ENCODE measurements at places on chromosomes 5 and 9.

DNA sequence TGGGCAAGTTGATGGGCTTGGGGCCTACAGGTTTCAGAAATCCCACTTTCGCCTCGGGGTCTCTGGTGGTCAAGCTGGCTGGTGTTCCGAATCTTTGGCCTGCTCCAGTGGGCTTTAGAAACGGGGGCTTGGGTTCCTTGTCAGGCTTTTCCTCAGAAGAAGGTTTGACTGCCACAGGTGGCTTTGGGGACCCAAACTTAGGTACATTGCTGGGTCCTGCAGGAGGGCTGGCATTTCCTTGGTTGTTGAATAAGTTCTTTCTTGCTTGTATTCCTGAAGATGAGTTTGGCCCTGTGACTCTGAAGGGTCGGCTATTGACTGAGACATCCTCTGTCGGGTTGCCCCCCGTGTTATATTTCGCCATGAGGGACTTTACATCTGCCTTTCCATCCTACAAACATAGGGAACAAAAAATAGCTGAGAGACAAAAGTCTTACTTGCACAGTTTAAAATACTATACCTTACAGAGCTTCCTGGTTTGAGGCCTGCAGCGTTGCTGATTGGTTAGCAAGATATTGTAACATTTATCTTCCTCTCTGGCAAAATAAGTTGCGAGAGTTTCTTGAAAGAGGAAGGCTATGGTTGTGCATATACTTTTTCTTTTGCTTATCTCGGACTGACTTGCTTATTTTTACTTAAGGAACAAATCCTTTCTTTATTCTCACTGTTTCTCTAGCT is 16.6 kb downstream of the FYB1 start:
- DNase-seq: no peak

- no peak for DNase-seq
These were observed 30.6 kb upstream of the ASS1 start for GRCh38 chr9:130414081-130414731.

- DNase-seq: no peak
These were observed 164.9 kb downstream of the KDM4C start for GRCh38 chr9:6922680-6923079.

GRCh38 chr5:135207866-135208265 is 173.8 kb upstream of the PITX1 start:
- no peak for DNase-seq

DNA sequence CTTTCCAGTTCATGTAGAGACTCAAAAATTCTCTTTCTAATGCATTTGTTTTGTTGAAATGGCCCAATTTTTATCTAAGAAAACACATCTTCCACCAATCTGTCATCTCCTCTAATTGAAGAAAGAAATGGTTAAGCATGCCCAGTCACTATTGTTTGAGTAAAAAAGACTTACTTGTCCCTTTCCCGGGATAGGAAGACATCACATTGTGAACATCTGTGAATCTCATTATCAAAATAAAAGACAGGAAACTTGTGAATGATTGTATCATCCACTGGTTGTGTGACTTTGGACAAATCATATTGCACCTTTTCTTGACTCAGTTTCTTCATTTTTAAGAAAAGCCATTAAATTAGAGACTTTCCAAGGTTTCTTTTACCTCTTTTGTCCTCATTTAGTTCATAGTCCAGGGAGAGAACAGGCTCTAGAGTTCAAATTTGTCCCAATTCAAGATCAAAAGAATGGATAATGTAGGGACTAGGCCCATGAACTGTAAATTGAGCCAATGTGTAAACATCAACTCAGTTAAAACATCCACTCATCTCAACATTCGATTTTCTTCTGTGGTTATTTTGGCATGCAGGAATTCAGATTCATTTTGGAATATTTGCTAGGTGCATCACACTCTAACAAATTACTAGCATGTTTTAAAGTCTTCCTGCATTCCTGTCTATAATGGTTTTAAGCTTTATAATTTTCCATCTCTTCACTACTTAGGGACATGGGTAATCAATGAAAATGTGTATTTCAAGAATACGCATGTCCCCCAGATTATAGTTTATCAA is 838.0 kb upstream of the WWC1 start:
- no peak for DNase-seq

DNA sequence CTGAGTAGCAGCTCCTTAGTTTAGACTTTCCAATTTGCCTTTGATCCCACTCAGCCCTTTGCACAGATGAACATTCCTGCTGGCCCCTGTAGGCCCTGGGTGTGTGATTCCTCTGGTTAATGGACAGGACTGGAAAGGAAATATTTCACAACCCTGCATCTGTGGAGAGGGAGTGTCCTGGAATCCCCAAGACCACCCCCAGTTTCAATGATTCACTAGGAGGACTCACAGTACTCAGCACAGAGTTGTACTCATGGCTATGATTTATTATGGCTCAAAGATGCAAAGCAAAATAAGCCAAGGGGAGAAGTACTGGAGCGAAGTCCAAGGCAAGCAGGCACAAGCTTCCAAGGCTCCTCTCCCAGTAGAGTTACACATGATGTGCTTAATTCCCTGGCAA is 42.4 kb upstream of the TJP2 start:
- peak; percentile 75 for DNase-seq

DNA sequence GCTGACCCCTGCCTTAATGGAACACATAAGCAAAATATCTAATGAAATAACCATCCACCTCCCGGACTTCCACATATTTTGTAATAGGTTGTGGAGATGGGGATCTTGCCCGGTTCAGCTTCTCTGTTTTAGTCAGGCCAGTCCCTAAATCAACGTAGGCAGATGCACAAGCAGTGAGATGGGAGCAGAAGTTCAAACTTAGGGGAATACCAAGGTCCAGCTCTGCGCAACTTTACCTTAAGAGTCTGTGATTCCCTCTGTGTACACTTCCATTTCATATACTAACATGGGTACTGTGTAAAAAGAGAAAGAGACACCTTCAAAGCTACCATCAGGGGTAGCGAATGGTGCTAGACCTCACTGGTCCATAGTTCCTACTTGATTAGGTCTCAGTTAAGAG is 110.9 kb downstream of the NTRK2 start:
- DNase-seq: no peak

GRCh38 chr5:73674669-73675004 is 48.6 kb downstream of the ARHGEF28 start:
- DNase-seq: no peak

DNA sequence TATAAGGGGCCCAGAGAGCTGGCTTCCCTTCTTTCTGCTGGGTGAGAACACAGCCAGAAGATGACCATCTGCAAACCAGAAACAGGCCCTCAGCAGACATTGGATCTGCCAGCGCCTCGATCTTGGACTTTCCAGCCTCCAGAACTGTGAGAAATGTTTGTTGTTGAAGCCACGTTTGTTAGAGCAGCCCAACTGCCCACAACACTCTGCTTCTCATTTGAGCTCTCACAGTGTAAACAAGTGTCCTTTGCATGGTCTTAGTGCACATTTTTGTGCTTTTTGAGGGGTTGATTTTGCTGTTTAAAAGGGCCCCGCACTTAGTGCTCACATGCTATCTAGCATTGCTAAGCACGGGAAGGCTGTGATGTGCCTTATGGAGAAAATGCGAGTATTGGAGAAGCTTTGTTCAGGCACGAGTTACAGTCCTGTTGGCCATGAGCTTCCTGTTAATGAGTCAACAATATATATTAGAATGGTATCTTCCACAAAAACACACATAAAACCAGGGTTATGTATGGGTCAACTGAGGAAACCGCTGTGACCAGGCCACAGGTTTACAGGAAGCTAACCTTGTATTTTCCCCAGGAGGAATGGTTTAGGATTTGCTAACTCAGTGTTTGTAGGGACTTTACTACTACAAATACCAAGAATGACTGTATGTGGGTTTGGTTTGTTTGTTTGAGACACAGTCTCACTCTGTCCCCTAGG is 11.9 kb downstream of the CMBL start:
- no peak for DNase-seq

- DNase-seq: no peak
These were observed 809.0 kb downstream of the KCTD16 start for GRCh38 chr5:144979516-144980264.

DNA sequence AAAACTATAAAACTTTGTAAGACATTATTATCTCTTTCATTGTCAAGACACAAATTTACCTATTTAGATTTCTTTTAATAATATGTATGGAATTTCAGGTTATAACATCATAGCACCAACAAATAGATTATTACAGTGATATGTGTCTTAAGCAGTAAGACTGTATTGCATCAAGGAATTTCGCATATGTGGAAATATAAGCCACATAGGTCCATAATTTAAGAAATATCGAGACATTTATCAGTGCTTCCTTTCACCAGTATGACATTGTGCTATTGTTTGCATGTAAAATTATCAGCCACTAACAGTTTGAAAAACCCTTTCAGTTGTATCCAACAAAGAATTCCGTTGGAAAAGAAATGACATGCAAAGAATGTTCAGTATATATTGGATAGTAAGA is 186.7 kb upstream of the RASA1 start:
- DNase-seq: no peak

- DNase-seq: no peak
These were observed 1.6 kb downstream of the MGAT4B start for GRCh38 chr5:179805070-179805528.

GRCh38 chr9:93077811-93078210 is 18.2 kb upstream of the CARD19 start:
- DNase-seq: no peak

DNA sequence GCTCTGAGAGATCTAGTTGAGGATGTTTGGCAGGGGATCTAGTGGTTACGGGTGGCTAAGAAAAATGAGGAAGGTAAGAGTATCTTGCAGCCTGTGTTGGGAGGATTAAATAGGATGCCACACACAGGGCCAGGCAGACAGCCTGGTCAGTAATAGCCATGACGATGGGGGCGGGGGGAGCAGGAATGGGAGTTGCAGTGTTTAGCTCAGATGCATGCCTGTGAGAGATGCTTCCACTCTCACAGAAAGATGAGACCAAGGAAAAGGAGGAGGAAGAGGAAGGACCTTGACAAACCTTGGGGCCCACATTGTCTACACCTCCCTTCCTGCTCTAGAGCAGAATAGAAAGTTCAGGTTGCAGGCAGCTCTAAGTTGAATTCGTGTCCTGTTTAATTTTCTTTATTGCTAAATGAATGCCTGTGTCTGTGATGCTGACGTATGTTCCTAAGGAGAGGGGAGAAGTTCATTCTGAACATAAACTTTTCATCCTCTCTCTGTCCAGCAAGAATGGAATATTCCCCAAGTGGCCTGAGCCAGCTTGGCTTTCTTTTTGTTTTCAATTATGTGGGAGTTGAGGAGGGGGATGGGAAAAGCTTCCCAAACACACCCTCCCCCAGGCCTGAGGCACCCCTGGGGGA is 28.7 kb downstream of the TGFBI start:
- no peak for DNase-seq

GRCh38 chr9:33135470-33135958 is 31.6 kb downstream of the B4GALT1 start:
- DNase-seq: no peak

- no peak for DNase-seq
These were observed 23.3 kb downstream of the MCTP1 start for GRCh38 chr5:95261437-95262175.

DNA sequence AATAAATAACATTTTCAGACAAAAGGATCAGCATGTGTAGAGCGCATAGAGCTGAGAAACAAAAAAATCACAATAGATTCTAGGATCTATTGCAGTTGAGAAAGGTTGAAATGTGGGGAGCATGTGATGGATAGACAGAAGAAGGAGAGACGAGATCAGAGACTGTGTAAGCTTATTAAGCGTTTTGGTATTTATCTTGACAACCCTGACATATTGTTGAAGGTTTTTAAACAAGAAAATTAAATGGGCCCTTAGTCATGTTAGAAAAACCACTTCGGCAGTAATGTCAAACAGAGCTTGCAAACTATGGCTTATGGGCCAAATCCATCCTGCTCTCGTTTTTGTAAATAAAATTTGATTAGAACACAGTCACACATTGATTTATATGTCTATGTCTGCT is 200.5 kb upstream of the KLF4 start:
- DNase-seq: no peak

- peak; percentile 11 for DNase-seq
These were observed 311.8 kb downstream of the DNAH5 start for GRCh38 chr5:13632676-13633075.

DNA sequence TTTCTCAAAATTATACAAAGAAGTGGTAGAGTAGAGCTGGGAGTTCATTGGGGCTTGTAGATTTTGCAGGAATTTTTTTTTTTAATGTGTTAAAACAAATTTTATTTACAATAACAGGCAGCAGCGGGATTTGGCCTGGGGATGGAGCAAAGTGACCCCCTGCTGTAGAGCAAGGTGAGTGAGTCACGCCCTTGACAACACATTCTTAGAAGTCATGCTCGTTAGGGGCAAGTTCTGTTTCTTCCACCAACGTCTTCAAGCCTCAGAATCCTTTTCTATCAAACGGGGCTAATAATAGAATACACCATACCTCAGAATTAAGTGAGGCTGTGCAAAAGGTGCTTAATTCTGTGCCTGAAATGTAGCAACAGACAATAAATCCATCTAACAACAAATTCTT is 1.1 kb upstream of the ANKDD1B start:
- no peak for DNase-seq

DNA sequence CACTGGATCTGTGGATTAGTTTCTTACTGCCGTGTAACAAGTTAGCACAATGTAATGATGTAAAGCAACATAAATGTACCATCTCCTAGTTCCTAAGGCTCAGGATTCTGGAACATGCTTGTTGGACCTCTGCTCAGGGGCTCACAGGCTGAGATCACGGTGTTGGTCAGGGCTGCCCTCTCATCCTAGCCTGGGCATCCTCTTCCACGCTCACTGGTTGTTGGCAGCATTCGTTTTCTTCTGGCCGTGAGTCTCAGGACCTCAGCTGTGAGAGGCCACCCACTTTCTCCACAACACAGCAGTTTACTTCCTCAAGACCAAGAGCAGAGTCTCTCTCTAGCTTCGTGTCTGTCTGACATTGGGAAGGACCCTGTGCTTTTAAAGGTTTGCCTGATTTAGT is 17.3 kb downstream of the RASGEF1C start:
- DNase-seq: no peak

DNA sequence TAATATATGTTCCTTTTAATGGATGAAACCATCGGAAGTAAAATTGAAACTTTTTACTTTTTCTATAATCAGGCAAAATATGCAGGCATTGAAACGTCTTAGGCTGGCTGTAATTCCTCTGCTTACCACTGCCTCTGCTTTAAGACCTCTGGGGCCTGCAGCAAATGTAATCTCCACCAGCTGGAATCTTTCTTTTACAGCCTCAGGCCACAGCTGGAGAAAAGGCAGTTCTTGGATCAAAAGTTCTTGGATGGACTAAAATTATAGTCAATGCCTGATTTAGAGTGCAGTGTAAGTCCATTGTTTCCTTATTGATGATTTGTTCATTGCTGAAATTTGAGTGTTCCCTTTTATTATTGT is 396.7 kb downstream of the KCTD16 start:
- DNase-seq: peak; percentile 13

DNA sequence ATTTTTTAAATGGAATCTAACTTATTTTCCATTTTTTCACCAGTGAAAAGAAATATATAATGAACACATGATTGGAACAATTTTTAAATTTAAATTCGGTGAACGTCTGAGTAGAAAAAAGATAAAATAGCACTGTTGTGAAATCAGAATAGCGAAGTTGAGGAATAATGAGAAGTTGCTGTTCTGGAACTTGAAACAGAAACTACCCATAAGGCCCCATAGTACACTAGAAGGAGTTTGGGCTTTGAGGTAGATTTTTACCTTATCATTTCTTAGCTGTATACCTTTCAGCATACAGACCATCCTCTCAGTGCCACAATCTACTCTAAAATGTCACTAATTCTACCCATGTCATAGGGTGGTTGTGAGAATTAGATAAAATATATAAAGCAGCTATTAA is 35.1 kb downstream of the TDRD7 start:
- no peak for DNase-seq

- DNase-seq: no peak
These were observed 466 bp downstream of the SMC2 start for GRCh38 chr9:104094534-104095015.
